ENCODE measurements at places on chromosomes 5 and 9.
A peak's percentile ranks its signal among the peaks of the same experiment; 100 is the strongest.

DNA sequence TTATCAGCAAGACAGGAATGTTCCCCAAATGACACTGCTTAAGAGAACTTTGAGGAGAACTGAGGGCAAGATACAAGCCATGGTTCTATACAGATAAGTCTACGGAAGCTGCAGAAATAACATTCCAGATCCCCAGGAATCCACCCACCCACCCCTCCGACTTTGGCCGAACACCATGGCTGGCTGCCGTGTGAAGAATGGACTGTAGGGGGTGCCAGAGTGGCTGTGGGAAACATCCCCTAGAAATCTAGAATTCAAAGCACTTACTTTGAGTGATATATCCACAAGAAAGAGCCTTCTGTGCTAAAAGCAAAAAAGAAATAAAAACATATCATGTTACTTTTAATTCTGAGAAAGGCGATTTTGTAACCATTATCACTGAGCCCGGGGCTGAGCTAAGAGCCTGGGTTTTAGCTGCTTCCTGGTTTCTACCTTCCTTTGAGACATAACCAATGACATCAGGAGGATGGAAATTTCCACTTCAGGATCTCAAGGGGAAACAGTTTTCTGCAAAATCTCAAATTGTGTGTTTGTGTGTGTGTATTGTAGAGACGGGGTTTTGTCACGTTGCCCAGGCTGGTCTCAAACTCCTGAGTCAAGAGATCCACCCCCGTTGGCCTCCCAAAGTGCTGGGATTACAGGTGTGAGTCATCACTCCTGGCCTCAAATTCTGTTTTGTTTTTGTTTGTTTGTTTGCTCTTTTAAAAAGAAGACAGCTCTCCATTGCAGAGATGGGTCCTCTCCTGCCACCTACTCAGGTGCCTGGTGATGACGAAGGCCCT is 36.4 kb downstream of the GGTA1 start:
- DNase-seq: no peak

DNA sequence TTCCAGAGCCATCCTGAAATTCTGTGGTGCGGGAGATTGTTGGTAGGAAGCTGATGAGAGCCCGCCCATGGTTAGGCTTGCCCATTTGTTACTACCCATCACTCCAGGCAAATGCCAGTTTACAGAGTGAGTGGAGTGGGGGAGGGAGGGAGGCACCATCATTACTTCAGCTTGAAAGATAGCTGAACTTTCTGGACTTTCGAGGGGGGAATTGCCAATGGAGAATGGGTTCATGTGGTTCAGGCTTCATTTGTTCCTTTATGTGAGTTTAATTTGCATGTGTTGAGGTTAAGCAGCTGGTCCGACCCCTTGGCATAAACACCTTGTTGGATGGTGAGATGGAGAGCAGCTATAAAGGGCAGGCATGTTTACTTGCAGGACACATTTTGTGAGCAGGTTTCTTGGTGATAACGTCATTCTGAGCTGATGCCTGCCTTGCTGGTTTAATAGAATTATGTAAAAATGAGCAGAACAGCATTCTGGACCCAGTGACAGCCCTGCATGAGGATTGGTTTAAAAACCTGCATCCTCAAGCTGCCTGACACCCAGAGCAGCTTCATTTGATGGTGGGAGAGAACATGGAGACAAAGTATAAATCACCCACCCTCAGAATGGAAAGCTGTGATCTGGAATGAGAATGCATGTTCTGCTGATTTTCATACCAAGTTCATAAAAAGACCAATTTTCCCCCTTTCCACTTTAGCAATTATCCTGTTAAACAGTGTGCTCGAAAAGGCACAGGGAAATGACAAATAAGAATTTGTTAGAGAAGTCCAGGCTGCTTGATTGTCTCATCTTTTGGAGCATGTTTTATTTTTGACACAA is 106.3 kb downstream of the TRIO start:
- no peak for DNase-seq

- DNase-seq: no peak
These were observed 58.6 kb downstream of the SLIT3 start for GRCh38 chr5:169242175-169242848.

DNA sequence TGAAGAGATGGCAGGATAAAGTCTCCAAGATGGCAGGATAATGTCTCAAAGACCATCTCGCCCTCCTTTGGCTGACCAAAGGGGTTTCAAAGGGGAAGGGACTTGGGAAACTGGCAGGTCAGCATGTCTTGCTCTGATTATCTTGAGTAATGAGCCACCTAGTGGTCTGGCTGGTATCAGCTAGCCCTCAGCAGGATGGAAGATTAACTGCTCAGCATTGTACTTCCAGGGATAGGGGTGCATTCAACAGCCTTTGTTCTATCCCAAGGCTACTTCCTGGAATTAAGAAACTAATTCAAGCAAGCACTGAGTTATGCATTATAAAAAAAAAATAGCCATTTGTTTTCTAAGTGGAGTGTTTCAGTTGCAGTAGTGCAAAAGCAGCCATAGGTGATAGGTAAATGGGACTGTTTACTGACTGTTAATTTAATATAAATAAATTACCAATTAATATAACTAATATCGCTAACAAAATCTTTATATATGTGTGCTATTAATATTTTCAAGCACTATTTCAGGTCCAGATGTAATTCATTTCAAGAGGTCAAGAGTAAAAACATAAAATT is 555.5 kb downstream of the CDH9 start:
- DNase-seq: no peak

GRCh38 chr5:6338871-6339270 is 39.5 kb downstream of the MED10 start:
- DNase-seq: no peak

DNA sequence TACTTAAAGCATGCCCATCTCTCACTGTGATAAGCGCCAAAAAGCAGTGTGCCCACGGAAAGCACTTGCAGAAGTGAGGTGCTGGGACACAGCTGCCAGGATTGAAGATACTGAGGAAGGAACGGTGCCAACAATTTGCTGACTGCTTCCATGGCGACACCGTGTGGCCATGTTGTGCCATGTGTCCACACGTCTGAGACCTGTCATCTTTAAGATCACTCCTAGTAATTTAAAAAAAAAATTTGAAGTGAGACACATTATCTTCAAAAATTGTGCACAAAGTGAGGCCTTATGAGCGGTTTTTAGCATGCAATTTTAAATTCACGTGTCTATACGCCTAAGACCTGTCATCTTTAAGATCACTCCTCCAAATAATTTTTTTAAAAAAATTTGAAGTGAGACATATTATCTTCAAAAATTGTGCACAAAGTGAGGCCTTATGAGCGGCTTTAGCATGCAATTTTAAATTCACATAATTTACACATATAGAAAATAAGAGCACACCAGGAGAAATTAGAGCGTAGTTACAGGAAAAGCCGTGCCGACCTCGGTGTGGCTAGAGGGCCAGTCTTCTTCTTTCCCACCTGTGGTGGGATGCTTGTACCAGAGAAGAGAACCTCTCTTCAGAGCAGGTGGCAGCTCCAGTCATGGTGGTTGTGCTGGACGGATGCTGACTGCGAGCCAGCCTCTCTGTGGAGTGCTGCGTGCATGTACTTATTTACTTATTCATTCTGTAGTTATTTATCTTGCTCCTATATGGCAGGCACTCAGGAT is 21.4 kb upstream of the FLT4 start:
- DNase-seq: peak; percentile 53

DNA sequence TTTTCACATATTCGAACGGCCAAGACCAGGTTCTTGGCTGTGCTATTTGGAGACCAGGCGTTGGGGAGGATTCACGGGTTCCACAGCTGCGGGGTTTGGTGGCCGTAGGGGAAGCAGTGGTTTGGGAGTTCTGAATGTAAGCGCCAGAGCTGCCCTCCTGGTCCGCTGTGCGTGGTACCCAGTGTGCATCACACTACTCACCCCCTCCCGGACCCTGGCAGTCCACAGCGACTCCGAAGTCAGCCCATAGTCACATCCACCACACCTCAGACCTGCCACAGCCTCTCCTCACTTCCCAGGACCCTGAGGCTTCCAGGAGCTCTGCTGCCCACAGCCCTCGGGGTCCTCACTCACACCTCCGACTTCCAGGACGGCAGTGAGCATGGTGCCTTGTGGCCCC is 26.8 kb downstream of the AMBP start:
- no peak for DNase-seq

DNA sequence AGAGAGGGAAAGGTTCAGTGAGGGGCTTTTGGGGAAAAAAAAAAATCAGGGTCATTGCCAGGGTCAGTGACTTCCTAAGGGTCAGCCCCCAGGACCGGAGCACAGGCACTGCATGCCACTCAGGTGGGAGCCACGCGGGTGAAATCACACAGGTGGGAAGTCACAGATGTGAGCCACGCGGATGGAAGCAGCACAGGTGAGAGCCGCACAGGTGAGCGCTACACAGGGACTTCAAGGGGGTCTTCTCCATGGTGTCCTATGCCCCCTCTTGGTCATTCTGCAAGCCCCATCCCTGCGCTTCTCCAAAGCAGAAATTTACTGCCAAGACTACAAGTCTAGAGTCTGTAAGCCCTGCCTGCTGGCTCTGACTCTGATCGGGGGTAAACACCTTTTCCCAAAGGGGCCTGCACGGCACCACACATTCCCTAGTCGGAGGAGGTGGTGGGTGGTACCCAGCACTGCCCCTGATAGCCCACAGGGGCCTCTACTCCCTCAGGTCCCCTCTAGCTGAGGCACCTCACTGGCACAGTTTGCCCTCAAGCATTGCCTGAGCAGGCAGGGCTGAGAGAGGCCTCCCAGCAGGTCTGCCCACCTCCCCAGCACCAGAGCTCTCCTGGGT is 18.3 kb upstream of the OBP2B start:
- no peak for DNase-seq

DNA sequence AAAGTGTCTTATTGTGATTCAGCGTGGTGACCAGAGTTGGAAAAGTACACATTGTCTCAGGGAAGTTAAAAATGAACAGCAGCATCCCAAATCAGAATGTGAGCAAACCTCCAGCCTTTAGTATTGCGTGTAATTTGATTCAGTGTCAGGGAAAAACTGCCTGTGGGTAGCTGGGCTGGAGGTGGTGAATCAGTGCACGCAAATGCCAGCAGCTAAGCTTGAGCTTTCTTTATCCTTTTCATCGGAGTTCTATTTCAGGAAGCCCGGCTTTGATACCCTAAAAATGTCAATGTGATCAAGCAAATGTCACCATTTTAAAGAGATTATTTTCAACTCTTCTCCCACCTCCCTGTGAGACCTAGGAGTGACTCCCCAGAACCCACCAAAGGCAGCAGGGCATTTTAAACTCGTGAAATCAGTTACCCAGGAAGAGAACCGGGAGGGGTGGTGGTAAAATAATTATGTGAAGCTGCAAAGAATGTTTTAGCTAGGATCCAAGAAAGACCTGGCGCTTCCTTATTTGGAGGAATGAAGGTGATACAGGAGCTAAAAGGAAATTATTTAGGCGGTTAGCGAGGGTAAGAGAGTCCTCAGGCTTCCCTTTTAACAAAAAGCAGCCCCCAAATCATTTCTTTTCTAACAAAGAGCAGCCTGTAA is 25.7 kb upstream of the C5orf47 start:
- DNase-seq: no peak

GRCh38 chr5:135737701-135738563 is 96.5 kb upstream of the SLC25A48 start:
- DNase-seq: no peak

DNA sequence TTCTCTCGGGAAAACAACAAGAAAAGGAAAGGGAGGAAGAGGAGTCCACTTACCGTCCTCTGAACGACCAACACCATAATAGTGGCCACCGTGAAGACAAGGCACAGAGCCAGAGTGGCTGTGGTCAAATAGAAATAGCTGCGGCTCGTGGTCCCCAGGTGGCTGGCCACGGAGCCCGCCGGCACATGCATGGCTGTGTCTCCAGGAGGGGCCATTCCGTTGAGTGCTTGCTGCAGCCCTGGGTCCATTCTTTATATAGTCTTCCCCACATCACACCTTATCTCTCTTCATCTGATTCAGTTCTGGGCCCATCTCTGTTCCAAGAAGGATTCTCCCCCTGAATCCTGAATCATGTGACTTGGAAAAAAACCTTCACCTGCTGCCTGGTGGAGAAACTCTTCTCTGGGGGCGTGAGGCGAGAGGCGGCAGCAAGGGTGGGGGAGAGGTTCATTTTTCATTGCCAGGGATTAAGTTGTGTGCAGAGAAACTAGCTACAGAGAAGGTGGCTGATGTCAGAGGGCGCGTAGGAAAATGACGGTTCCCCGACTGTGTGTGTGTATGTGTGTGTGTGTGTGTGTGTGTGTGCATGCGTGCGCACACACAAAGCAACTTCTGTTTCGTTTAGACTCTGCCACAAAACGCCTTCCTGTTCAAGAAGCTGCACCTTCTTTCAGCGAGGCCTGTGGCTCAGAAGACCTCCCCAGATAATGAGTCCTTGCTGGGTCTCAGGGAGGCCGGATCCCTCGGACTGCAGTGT is at the start of gene TNFSF8:
TNFSF8 (minus strand) TSS at position 536 of the 757 bp plus-strand sequence; CDS start at position 248, 288 bp downstream.
- DNase-seq: peak; percentile 88

Measured in CD4-positive, alpha-beta T cell treated with Interleukin-10 for 1 hour (primary cell).